ENCODE measurements at places on chromosomes 4 and X.

- no peak for DNase-seq
Measured at GRCh38 chrX:18946157-18946556, 37.8 kb downstream of the PHKA2 start.

DNA sequence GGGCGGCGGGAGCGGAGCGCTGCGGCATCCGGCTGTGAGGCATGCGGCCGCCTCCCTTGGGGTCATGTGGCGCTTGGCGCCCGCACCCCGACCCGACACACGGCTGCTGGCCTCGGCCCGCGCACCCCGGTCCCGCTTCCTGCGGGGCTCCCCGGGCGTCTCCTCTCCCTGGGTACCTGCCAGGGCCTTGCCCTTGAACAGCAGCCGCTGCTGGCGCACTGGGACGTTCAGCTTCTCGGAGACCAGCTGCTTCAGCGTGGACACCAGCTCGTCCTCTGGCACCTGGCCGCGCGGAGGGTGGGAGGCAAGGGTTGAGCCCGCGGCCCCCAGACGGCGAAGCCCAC lies 391 bp downstream of the UBL4A start:
- DNase-seq = no peak

GRCh38 chr4:115537387-115537786 lies 424.0 kb upstream of the NDST4 start:
- no peak for DNase-seq

DNA sequence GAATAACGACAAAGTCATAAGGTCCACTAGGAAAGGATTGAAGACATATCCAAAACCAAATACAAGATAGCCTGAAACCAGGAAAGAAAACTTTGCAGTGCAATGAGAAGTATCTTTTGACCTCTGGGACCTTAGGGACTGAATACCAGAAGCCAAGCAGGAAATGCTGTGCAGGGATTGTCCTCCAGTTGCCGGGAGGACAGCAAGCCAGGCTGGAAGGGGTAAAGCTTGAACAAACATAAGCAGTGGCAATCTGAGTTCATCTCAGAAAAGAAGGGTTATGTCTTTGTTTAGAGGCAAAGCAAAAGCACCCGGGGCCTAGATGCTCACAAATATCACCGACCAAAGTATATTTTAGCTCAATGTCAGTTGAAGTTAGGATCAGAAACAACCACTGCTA lies 55.3 kb upstream of the VCX start:
- no peak for DNase-seq

GRCh38 chr4:111399623-111400022 lies 745.6 kb upstream of the FAM241A start:
- DNase-seq = no peak

- DNase-seq = no peak
Measured at GRCh38 chr4:47737326-47737725, 100.5 kb downstream of the CORIN start.

GRCh38 chr4:4425119-4425690 lies 38.3 kb downstream of the NSG1 start:
- DNase-seq = no peak

DNA sequence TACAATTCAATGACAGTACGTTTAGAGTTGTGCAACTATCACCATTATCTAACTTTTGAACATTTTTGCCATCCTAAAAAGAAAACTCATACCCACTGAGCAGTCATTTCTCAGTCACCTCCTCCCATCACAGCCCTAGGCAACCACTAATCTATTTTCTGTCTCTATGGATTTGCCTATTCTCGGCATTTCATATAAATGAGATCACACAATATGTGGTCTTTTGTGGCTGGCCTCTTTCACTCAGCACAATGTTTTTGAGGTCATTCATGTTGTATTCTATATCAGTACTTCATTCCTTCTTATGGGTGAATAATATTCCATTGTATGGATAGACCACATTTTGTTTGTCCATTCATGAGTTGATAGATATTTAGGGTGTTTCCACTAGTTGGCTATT lies 103.0 kb downstream of the PPEF1 start:
- DNase-seq = no peak

DNA sequence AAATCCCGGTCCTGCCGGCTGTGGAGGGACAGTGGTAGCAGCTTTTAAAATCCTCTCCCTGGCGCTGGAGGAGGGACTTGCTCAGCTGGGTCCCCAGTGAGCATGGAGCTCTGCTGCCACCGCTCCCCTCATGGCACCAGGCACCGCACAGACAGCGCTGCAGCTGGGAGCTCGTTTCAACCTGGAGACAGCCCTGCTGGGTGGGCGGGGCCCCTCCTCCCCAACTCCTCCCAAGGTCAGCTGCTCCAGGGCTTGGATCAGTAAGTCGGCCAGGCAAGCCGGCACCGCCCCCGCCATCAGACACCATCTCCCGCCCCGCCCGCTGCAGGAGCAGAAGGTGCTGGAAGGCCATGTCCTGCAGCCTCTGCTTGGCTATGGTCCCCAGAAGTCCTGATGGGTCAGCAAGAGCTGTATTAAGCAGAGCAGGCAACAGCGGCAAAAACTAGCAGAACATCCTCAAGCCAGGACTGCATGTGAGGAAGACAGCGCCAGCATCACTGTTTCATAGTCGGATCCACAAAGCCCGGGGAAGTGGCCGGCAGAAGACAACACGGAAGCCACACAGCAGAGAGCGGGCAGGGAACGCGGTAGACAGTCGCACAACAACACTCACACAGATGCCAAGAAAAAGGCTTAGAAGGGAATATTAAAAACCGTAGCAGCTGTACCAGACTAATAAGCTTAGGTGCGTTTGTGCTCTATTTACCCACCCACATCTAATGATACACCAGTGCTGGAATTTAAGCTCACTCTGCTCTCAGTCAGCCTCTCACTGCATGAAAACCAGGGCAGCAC lies 16.2 kb downstream of the ZFYVE28 start:
- DNase-seq = no peak

GRCh38 chrX:10555846-10556245 lies 64.5 kb downstream of the MID1 start:
- no peak for DNase-seq

Data from cortex of kidney (tissue), 1 donor.